CD4-positive, alpha-beta T cell treated with Interleukin-6 at 100 ng/mL for 8 hours (primary cell): ENCODE measurements at places on chromosomes 16 and 17.
A peak's percentile ranks its signal among the peaks of the same experiment; 100 is the strongest.

DNA sequence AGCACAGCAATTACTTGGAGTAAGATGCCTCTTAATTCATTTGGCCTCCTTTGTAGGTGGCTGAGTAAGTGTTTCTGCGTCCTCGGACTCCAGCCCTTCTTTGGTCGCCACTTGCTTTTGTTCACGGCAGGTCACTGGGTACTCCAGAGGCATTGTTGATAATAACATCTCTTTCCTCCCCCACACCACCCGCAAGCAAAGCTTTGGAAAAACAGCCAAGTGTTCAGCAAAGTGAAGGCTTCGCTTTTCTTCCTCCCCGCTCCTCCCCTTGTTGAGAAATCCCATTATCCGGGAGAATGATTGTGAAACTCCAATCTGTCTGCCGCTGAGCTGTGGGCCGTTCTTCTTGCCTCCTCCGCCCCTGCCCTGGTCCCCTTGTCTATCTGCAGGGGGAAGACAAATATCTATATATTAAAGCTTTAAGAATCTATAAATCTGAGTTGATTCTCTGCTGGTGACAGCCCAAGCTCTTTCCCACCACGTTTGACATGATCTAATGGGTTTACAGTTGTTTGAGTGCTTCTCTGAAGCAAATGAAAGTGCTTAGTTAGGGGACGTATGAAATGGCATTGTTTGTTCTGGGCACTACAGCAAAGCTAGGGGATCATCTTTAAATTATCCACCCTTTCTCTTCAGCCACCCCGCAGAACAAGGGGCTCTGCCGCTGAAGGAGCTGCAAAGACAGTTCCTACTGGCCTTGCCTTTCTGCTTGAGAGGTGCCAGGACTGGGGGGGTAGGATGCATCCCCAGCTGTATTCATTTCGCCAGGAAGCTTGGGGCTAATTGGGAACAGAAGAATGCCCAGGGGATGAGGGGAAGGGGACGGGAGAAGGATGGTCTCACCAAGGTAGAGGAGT lies 167.1 kb downstream of the CCDC182 start:
- DNase-seq, result no peak

DNA sequence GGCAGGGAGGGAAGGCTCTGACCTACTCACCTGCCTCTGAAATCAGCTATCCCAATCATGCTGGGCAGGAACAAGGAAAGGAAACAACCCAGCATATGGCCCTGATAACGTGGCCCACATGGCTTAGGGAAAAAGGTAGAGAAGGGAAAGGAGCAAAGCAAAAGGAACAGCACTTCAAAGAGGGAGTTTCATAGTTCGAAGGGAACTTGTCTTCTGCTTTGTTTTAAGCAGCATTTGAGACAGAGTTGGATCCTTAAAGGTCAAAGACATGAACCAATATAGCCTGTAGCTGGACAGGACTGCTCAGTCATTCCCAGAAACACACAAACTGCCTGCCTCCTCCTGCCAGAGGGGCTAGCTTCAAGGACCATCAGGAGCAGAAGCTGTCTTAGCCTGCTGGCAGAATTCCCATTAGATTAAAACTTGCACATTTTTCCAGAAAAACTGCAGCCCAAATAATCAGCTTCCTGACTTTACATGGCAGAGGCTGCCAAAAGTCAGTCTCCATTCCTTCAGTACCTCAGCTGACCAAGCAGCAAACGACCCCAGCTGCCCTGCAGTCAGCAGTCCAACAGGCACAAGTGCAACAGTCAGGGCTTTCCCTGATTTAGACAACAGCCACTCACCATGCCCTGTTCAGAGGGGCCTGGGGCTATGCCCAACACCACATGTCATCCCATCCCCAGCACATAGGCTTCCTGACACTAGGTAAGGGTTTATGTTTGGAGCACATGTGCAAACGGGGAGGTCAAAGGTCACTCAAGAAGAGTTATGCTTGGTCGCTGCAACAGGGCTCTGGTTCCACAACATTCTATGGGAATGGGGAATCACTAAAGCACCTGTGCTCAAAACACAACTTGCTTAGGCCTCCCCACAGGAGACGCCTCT lies 32.5 kb downstream of the RANBP10 start:
- no peak for DNase-seq

GRCh38 chr16:995087-995486 lies 13.5 kb downstream of the SOX8 start:
- DNase-seq, result no peak

- peak; percentile 67 for DNase-seq
Observed at GRCh38 chr17:31318298-31318801, 3.1 kb downstream of the EVI2A start.
